ENCODE measurements at places on chromosomes 7 and 10. TPM values are rescaled to one million over a fixed set of nuclear protein-coding genes. Genes with fewer than 3 reads are reported as not detected.

The ZNF804B gene
- total RNA-seq, result not detected

- H3K4me1 ChIP-seq, result no peaks in the 10 kb centered on the region
- no peak overlapping the region for H3K4me3 ChIP-seq
- DNase-seq, result no peak
- H3K27ac ChIP-seq, result no peak overlapping the region
These were observed 4.7 kb upstream of the TMEM72 start for GRCh38 chr10:44906486-44906885.

The GPR146 gene
- total RNA-seq, result 8.1 TPM

DNA sequence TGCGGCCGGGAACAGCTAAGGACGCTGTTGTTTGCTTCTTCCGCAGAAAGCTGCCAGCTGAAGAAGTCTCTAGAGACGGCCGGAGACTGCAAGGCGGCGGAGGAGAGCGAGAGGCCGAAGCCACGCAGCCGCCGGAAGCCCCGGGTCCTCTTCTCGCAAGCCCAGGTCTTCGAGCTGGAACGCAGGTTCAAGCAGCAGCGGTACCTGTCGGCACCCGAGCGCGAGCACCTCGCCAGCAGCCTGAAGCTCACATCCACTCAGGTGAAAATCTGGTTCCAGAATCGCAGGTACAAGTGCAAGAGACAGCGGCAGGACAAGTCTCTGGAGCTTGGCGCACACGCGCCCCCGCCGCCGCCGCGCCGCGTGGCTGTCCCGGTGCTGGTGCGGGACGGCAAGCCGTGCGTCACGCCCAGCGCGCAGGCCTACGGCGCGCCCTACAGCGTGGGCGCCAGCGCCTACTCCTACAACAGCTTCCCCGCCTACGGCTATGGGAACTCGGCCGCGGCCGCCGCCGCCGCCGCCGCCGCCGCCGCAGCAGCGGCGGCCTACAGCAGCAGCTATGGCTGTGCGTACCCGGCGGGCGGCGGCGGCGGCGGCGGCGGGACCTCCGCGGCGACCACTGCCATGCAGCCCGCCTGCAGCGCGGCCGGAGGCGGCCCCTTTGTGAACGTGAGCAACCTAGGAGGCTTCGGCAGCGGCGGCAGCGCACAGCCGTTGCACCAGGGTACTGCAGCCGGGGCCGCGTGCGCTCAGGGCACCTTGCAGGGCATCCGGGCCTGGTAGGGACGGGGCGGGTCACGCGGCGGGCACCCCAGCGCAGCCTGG is 2.4 kb downstream of the NKX2-3 start:
- no peaks in the 10 kb centered on the region for H3K36me3 ChIP-seq
- DNase-seq, result no peak
- peaks cover 24% of the 10 kb centered on the region for H3K4me1 ChIP-seq
- H3K27ac ChIP-seq, result no peak overlapping the region

The EVX1 gene
- not detected for total RNA-seq

DNA sequence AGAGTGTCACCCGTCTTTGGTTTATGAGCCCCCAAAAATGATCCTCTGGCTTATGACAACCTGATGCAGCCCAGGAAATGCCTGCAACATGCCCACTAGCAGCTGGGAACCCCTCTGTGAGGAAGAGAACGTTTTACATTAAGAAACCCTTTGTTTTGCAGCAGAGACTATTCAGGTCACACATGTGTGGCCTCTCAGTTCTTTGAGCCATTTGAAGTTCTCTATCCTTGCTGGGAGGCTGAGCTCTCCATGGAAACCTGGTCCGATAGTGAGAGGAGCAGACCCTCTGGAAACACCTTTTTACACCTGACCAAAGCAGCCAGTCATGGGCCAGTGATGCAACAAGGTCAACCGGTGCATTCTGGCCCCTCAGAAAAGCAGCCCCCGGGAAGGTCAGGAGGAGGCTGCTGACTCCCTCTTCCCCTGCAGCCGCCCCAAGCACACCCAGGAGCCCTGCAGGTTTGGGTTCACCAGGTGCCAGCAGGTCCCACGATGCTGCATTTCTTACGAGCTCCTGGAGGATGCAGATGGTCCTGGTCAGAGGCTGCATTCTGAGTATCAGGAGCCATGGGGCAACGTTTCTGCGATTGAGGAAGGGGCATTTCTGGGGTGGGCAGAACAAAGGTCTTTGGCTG is 134.3 kb downstream of the ZMYND11 start:
- H3K36me3 ChIP-seq, result no peaks in the 10 kb centered on the region
- peaks cover 3% of the 10 kb centered on the region for H3K27me3 ChIP-seq
- H3K4me3 ChIP-seq, result no peak overlapping the region
- H3K27ac ChIP-seq, result no peak overlapping the region
- DNase-seq, result no peak

DNA sequence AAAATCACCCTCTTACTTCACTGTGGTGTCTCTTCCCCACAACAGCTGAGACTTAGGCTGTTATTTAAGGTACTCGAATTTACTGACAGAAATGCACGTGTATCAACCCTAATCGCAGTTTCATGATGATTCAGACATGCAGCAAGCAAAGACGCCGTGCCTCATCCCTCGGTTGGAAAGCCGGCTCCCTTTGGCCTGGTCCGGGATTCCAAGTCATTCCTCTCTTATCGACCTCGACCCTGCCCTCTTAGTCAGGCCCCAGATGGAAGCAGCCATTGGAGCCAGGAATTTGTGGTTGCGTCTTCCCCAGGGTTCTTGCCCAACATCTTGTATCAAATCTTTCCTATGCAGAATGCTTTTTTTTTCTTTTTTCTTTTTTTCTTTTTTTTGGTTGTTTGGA is 229.5 kb downstream of the GATA3 start:
- no peaks in the 10 kb centered on the region for H3K36me3 ChIP-seq
- H3K4me1 ChIP-seq, result peaks cover 4% of the 10 kb centered on the region
- DNase-seq, result no peak
- no peak overlapping the region for H3K4me3 ChIP-seq
- peaks cover 9% of the 10 kb centered on the region for H3K27me3 ChIP-seq

The ITGB8 gene
- 1.3 TPM for total RNA-seq

DNA sequence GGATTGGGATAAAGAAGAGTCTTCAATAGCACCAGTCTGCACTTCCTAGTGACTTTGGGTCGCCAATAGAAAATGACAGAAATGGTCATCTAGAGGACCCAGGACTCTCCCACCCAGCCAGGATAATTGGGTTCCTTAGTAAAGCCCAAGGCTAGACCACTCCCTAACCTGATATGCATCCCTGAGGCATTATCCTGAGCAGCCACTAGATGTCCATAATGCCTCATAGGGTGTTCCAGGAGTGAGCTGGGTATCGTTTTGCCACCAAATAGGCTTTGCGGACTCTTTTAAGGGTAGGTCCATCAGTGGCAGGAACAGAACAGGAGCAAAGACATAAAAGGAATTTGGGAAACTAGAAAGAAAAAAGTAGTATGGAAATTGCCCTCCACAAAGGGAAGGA is 4.5 kb upstream of the LRRC4 start:
- no peaks in the 10 kb centered on the region for H3K27me3 ChIP-seq
- no peak for DNase-seq
- H3K27ac ChIP-seq, result no peak overlapping the region
- H3K4me3 ChIP-seq, result no peak overlapping the region
- H3K36me3 ChIP-seq, result no peaks in the 10 kb centered on the region
- H3K4me1 ChIP-seq, result peaks cover 5% of the 10 kb centered on the region

The UCMA gene
- not detected for total RNA-seq

The OLAH gene
- 0.89 TPM for total RNA-seq

Measured in natural killer cell treated with Interleukin-12 subunit alpha and Interleukin-12 subunit beta and Interleukin-15 and Interleukin-18, amount 100 ng/mL, for 72 hours (primary cell).